ENCODE measurements at places on chromosomes 16 and 17.

- DNase-seq, result peak; percentile 79
Measured at GRCh38 chr17:78268951-78269905, 37.8 kb downstream of the TMEM235 start.

DNA sequence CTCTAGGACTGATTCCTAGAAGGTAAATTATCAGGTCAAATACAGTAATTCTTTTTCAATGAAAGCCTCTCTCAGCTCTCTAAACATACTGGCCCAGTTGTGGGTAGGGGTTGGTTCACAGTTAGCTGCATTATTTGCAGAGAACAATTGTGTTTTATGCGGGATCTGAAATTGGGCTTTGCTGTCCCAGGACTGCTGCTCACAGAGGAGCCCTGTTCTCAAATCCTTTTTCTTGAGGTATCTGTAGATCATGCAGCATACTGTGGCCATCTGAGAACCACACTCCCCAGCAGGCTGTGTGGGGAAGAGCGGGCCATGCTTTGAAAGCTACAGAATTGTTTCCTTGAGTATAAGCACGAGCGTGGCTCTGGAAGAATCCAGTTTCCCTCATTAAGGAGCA lies 17.5 kb downstream of the MTHFSD start:
- no peak for DNase-seq

DNA sequence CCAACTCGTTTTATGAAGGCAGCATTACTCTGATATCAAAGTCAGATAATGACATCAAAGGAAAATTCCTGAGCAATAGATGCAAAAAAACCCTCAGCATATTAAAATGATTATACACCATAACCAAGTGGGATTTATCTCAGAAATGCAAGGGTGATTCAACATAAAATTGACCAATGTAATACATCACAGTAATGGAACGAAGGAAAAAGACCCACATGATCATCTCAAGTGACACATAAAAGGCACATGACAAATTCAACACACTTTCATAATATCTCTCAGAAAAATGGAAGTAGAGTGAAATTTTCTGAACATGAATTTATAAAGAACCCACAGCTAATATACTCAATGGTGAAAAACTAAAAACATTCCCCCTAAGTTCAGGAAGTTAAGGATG lies 118.8 kb downstream of the ITFG1 start:
- no peak for DNase-seq

DNA sequence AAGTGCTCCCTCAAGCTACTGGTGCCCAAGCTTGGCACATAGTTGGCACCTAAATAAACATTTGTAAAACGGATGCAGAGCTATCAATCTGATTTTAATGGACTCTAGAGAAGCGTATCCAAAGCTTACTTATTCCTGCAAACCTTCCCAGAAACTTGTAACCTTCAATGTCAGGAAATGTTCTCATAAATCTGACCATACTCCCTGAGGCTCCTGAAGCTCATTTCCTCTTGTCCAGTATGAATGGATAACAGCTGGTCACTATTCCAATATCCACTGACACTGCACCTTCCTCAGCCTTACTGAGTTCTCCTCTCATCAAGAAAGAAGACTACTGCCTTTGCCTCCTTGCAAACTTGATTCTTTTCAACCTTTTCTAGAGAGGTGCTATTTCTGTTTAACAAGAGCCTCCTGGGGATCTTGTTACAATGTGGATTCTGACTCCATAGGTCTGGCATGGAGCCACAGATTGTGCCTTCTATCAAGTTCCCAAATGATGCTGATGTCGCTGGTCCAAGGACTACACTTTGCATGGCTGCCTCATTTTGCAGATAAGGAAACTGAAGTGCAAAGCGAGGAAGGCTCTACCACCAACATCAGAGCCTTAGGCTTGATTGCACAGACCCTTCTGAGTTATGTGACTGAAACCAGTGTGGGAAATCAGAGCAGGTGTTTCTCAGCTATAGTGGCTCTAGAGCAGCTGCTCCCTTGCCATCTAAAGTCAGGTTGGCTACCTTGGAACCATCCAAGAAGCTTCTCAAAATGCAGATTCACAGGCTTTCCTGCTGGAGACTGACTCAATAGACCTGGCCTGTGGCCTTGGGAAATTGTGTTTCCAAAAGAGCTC lies 377.8 kb downstream of the SOX9 start:
- DNase-seq, result no peak

DNA sequence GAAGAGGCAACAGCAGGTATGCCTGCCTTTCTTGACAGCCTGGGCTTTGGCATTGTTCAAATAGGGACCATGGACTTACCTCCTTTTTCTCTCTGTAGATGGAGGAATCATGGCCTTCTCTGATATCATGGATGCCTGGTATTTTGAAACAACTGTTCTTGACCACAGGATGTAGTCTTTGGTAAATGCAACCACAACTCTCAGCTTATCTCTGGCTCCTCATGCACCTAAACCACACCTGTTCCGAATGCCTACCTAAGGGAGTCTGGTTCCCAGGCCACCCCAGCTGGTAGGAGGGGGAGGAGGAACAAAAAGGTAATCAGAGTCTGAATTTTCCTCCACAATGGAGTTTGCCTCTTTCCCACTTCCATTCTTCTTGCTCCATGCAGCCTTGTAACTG lies 18.8 kb downstream of the CDK5RAP3 start:
- no peak for DNase-seq

DNA sequence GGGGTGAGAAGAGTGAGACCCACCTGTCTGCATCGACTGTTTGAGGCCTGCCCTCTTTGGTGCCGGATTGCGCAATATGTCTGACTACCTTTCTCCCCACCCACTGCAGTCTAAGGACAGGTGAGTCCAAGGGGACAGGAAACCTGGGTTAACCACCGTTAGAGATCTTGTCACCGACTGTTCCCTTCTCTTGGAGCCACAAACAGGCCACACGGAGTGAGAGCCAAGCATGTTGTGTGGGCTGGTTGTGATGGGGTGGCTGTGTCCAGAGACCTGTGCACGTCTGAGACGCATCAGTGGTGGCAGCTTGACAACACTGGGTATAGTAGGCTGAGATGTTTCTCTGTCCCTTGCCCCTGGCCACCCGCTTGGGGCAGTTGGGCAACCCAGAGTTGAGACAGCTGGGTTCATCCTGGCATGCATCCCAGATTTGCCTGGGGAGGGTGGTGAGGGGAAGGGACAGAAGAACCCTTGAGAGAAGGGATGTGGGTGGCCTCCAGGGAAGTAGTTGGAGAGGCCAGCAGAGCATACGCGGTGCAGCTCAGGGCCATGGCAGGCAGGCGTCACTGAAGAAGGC lies 21.4 kb downstream of the MPRIP start:
- no peak for DNase-seq

- DNase-seq, result no peak
Measured at GRCh38 chr17:10802496-10803284, 1.2 kb downstream of the TMEM238L start.

- DNase-seq, result no peak
Measured at GRCh38 chr16:21150375-21151001, at the start of gene DNAH3. Gene DNAH3 (minus strand): TSS chr16:21150846. CDS start chr16:21150319, 527 bp downstream.

- DNase-seq, result no peak
Measured at GRCh38 chr17:18028952-18029540, 9.9 kb downstream of the ATPAF2 start.

DNA sequence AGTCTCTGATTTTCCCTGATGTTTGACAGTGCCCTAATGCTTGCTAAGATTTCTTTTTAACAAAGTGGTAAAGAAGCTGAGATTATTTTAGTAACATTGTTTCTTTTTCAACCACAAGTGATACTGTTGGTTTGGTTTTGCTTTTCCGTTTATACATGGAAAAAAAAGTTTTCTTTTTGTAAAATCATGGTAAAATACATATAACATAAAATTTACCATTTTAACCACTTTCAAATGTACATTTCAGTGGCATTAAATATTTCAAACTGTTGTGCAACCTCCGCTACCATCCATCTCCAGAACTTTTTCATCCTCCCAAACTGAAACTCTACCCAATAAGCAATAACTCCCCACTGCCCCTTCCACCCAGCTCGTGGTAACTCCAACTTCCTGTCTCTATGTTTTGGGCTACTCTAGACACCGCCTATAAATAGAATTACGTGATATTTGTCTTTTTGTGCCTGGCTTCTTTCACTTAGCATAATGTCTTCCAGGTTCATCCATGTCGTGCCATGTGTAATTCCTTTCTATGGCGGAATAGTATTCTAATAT lies 4.6 kb downstream of the CIITA start:
- DNase-seq, result no peak

- DNase-seq, result no peak
Measured at GRCh38 chr17:61002316-61002736, 324.7 kb downstream of the BCAS3 start.

GRCh38 chr17:3512505-3513171 lies 36.8 kb downstream of the ASPA start:
- no peak for DNase-seq

GRCh38 chr17:9230346-9230745 lies 209.0 kb downstream of the NTN1 start:
- no peak for DNase-seq

DNA sequence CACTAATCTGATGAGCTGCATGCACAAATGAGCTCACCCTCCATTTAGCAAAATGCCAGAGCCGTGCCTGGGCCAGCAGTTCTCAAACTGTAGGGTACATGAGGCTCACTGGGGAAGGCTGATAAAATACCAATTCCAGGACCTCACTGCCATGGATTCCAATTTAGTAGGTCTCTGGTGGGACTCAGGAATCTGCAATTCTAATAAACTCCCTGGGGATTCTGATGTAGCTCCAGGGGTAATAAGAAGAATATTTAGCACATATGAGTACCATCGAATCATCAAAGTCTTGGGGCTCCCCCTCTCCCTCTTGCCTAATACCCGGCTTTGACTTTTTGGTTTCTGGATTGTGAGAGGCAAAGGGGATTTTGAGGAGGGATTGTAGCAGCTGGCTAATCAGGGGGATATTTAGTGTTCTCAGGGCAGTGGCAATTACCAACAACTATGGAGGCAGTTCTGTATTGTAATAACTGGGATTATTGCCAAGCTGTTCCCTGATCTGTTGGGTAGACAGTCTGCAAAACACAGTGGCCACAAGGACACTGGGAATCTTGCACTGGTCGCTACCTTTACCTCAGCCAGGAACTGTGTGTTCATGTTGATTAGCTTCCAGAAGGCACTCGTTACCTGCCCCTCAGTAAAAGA lies 140.4 kb downstream of the SHISA9 start:
- no peak for DNase-seq

GRCh38 chr16:70428178-70428998 lies 10.5 kb downstream of the ST3GAL2 start:
- no peak for DNase-seq

DNA sequence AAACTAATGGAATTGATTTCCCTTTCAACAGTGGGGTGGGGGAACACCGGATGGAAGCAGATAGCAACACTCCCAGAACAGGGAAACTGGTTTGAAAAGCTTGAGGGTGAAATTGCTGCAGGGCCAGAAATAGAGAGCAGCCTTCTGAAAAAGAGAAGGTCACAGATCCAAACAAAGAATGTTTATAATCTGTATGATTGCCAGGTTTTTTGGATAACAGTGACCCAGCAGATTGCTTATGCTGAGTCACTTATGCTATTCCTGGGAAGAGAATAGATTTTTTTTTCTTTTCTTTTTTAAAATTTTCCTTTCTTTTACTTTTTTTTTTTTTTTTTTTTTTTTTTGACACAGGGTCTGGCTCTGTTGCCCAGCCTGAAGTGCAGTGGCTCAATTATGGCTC lies 641.3 kb downstream of the KCNJ2 start:
- DNase-seq, result no peak

Data from type B pancreatic cell (in vitro differentiated cells).